Activated naive CD4-positive, alpha-beta T cell (primary cell): ENCODE measurements at places on chromosomes 5 and 9.

- no peak for DNase-seq
Observed at GRCh38 chr5:18311266-18311665, 677.0 kb downstream of the TAF11L14 start.

GRCh38 chr5:3251784-3252183 is 343.8 kb upstream of the IRX1 start:
- no peak for DNase-seq

DNA sequence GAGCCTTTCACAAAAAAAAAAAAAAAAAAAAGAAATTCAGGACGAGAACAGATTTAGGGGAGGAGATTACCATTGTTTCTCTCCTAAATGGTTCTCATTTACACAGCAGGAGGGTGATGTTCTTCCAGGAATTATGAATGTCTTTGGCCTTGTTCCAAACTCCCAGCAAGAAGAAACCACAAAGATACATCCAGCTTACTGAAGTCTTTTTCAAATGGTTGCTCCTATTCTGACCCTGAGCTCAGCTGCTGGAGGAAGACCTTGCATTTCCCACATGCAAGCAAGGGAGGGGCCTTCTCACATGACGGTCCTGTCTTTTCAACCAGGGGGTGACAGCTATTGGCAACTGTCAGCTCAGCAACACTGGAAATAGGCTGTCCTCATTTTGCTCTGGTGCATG is 203.0 kb upstream of the VLDLR start:
- no peak for DNase-seq

- no peak for DNase-seq
Observed at GRCh38 chr9:26175264-26175663, 497.0 kb upstream of the TUSC1 start.

- DNase-seq, result no peak
Observed at GRCh38 chr9:131731644-131732043, 8.2 kb downstream of the RAPGEF1 start.

GRCh38 chr5:6905423-6905822 is 192.2 kb downstream of the TENT4A start:
- DNase-seq, result no peak

- DNase-seq, result no peak
Observed at GRCh38 chr9:95755421-95755730, 120.1 kb upstream of the ERCC6L2 start.

GRCh38 chr5:33367416-33367815 is 73.3 kb upstream of the TARS1 start:
- no peak for DNase-seq
